NCI-H524 (cell line): ENCODE measurements at places on chromosomes 7 and 10.

DNA sequence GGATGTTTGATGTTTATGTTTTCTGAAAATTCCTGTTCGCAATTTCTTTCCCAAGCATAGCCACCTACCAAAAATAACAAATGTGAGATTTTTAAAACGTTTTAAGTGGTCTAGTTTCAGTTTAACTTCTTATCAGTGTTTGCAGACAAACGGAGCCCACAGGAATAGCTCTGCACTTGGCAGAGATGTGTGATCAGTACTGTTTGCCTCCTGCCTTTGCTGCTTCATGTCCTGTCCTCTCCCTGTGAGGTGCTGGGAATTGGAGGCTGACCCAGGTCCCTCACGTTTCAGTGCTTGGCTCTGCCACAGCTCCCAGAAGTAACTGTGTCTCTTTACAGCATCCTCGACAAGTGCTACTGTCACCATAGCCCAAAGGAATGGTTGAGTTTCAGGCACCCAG is 1.2 kb downstream of the UCN3 start:
- no peak for DNase-seq

DNA sequence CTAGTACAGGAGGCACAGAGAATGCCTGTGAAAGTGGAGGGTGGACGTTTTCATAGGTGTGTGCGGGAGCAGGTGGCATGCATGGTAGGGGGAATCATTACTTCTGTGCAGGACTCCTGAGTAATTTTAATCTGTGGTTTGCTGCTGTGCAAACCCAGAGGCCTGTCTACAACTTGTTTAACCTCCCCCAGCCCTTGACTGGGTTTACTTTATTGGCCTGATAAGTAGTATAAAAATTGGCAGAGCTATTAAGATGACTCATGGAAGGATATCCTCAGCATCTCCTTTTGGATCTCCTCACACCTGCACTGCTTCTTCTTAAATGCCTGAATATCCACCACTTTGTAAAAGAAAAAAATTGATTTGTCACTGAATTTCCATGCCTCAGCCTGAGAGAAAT is 104.8 kb downstream of the AUTS2 start:
- DNase-seq = no peak

DNA sequence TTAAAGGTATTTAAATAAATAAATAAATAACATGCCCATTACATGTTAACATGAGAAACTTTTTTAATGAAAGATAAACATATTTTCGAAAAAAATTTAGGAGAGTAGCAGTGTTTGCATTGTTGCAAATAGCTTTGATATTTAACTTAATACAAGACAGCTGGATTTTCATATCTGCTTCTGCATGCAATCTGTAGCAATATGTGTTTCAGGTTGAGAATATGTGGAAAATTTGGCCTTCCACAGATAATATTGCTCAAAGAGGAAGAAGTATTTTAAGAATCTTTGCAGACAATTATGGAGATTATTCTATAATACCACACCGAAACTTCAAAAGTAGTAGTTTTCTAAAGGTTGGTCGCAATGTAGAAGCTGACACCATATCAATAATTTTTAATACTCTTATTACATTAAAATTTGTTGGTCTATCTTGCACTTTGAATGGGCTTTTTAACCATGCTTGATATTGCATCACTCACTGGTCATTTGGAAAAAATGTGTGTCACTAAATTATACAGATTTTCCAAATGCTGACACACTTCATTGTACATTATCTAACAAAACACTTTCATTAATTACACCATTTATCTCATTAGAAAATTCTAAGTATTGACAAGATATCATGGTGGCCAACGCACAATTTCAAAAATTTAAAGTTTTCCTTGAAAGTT is 229.8 kb upstream of the HDAC9 start:
- DNase-seq = no peak

DNA sequence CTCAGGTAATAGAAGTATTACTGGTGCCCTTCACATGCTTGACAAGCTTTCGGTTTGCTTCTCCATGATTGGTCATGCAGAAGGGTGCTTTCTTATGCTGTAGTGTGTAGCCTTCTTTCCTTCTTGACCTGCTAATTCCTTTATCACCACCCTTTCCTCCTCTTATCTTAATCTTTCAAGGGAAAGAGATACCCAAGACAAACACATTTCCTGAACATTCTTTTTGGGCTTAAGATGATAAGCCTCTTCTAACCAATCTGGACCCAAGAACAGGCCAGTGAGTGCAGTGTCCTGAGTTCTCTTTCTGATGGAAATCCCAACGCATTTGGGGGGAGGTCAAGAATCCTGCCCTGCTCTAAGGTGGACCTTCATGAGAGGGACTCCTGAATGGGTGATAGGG is 33.8 kb downstream of the BMPER start:
- DNase-seq = no peak

- DNase-seq = no peak
Measured at GRCh38 chr10:96606216-96606615, 19.4 kb upstream of the TM9SF3 start.

GRCh38 chr10:69633673-69634635 is 3.9 kb downstream of the FAM241B start:
- DNase-seq = no peak

DNA sequence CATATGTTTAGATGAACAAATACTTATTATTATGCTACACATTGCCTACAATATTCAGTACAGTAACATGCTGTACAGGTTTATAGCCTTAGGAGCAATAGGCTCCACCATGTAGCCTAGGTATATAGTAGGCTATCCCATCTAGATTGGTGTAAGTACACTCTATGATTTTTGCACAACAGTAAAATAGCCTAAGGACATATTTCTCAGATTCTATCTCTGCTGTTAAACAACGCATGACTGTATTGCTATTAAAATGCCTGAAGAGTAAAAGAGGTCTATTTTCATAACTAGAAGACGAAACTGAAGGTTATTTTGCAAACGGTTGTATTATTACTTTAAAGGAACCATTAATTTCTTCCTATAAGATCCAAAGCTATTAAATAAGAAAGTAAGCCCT is 88.3 kb downstream of the SEMA3A start:
- no peak for DNase-seq

GRCh38 chr10:119539359-119539825 is 3.1 kb downstream of the RGS10 start:
- DNase-seq = no peak

GRCh38 chr7:155444746-155445145 is 13.2 kb upstream of the EN2 start:
- DNase-seq = no peak

DNA sequence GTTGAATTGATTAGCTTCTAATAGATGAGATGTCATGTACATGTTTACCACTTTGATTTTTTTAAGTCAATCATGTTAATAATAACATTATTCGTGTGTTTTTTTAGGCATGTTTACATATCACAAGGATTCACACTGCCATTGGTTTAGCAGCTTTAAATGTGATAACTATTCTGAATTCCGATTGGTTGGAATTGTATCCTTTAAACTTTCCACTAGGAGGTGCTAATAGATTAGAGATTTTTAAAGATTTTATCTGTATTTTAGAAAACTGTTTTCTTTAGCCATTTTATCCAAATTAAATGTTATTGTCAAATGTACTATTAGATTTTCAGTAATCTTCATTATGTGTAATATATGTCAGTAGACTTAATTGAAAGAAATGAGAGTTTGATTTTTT is 83.2 kb downstream of the HECTD2 start:
- no peak for DNase-seq

DNA sequence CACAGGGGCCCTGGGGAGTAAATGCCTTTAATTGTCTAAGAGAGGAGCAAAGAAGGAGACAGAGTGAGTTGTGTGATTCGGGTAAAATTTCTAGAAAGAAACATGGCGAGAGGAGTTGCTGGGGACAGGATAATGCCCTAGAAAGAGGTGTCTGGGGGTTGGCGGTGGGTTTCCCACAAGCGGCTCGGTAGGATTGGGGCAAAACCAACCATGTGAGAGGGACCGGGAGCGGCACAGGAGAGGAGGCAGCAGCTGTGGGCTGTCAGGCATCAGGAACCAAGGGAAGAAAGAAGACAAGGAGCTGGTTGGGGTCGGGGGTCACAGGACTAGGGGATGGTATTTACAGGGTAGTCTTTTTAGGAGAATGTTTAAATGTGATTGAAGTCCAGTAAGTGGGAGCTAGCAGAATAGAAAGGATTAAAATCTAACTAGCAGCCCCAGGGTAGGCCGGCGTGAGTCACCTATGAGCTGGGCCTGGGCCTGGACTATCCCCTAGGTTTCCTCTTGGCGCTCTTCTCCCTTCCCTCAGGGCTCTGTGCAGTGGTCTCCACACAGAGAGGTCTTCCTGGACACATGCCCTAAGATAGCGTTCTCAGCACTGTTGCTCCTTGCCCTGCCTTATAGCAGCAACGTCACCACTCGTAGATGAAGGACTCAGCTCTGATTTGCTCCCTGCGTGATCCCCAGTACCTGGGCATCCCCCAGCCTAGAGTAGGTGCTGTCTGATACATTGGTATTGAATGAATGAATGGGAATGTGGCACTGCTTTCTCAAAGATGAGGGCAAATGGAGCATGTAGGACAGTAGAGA is 32.6 kb downstream of the IKZF1 start:
- no peak for DNase-seq

GRCh38 chr7:37817996-37818720 is 30.2 kb upstream of the NME8 start:
- no peak for DNase-seq

GRCh38 chr7:141393056-141393455 is 158.2 kb upstream of the AGK start:
- no peak for DNase-seq

- no peak for DNase-seq
Measured at GRCh38 chr10:11403116-11403515, 208.3 kb downstream of the USP6NL start.

- no peak for DNase-seq
Measured at GRCh38 chr10:116545122-116545521, 609 bp upstream of the PNLIP start.

GRCh38 chr10:17673471-17674061 is 29.6 kb downstream of the STAM start:
- DNase-seq = no peak

- peak; percentile 59 for DNase-seq
Measured at GRCh38 chr7:78924581-78924980, 528.9 kb downstream of the MAGI2 start.

- no peak for DNase-seq
Measured at GRCh38 chr10:33487014-33487776, 152.7 kb upstream of the NRP1 start.

- DNase-seq = peak; percentile 50
Measured at GRCh38 chr10:51129946-51130544, 55.8 kb downstream of the PRKG1 start.

DNA sequence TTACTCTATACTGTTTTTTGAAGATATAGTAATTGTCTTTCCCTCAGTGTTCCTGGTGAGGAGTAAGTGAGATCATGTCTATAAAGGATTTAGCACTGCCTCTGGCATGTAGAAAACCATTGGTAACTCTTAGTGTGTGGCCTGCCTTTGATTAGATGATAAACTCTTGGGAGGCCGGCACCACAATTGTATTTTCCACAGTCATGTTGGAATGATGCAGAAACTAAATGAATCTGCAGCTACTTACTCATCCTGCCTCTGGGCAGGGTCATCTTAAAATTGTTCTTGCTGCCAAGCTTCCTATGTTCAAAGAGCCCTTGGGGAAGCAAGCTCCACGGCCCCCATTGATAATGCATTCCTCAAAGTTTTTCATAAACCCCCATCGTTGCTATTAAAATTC is 204.6 kb downstream of the ANKRD7 start:
- DNase-seq = no peak

DNA sequence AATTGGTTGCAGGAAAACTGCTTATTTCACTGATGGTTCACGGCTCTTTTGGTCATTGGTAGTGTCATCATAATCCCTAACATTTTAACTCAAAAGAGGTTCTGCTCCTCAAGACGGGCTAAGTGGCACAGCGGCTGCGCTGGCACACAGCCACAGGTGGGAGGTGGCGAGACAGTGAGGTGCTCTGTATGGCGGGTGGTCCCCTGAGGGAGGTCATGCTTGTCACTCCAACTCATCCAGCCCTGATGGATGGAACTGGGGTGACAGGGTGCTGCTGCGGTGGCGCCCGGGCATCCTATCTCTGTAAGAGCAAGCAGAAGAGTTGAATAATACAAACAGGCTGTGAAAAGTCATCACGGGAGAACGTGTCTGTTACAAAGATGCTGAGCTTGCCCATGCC is 370.2 kb downstream of the SFMBT2 start:
- no peak for DNase-seq

GRCh38 chr7:151838861-151839381 is 38.0 kb downstream of the PRKAG2 start:
- no peak for DNase-seq

GRCh38 chr10:116437076-116437692 is 9.5 kb downstream of the PNLIPRP3 start:
- no peak for DNase-seq

GRCh38 chr7:54858008-54858692 is 99.1 kb upstream of the SEC61G start:
- DNase-seq = no peak

DNA sequence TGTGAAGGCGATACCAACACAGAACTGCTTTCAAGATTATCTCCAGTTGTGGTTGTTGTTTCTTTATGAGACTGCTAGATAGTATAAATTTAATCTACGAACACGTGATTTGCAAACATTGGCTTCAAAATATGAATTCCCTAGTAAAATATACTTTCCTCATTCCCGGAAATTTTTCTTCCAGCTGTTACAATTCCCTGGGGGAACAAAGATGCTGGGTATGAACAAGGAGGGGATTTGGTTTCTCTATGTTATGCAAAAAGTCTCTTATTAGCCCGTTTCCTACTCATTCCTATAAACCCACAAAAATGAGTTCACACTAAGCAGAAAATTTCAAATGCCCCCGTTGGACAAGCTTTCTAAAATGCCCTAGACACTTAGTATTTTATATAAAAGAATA is 928.3 kb downstream of the CNTNAP2 start:
- DNase-seq = no peak

GRCh38 chr10:127044186-127044585 is 139.0 kb downstream of the DOCK1 start:
- DNase-seq = no peak

GRCh38 chr7:101817471-101818286 is at the start of gene CUX1:
TSS of gene CUX1 (plus strand) at chr7:101817626. CDS start at chr7:101817640, 14 bp downstream.
- no peak for DNase-seq

GRCh38 chr7:128221929-128222403 is 19.1 kb upstream of the LEP start:
- no peak for DNase-seq

DNA sequence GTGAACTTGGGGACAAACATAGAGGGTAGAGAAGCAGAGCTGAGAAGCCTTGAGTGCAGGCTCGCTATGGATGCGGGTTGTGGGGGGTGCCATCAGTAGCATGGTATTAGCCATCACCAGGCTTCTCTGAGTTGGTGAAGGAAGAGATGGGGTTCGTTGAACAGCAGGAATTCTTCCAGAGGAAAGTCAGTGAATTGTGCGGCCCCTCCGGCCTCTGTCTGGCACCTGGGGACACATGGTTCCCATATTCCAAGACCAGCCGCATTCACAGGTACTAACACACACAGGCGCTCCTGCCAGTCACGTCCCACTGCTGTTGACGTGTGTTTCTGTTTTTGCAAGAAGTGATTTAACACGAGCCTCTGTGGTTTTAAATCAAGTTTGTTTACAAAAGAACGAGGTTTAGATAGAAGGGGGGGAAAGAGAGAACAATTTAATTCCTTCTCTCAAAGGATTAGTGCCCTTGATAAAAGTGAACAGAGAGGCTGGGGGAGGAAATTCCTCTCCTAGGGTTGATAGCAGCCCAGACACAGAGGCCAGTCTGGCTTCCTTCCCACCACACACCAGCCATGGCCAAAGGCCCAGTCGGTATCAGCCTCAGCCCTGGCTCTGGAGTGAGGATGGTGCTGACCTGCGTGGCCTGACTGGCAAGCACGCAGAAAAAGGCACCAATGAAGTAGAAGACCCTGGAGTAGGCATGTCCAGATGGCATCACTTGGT is 252.6 kb upstream of the IGFBP3 start:
- DNase-seq = no peak
